ENCODE measurements at places on chromosomes 3 and 15. TPM values are rescaled to one million over a fixed set of nuclear protein-coding genes. Genes with fewer than 3 reads are reported as not detected.

The KY gene
- not detected for polyA plus RNA-seq

The COL8A1 gene
- polyA plus RNA-seq = 1.1 TPM

The GHSR gene
- not detected for polyA plus RNA-seq

The IFRD2 gene
- polyA plus RNA-seq = 60.3 TPM

DNA sequence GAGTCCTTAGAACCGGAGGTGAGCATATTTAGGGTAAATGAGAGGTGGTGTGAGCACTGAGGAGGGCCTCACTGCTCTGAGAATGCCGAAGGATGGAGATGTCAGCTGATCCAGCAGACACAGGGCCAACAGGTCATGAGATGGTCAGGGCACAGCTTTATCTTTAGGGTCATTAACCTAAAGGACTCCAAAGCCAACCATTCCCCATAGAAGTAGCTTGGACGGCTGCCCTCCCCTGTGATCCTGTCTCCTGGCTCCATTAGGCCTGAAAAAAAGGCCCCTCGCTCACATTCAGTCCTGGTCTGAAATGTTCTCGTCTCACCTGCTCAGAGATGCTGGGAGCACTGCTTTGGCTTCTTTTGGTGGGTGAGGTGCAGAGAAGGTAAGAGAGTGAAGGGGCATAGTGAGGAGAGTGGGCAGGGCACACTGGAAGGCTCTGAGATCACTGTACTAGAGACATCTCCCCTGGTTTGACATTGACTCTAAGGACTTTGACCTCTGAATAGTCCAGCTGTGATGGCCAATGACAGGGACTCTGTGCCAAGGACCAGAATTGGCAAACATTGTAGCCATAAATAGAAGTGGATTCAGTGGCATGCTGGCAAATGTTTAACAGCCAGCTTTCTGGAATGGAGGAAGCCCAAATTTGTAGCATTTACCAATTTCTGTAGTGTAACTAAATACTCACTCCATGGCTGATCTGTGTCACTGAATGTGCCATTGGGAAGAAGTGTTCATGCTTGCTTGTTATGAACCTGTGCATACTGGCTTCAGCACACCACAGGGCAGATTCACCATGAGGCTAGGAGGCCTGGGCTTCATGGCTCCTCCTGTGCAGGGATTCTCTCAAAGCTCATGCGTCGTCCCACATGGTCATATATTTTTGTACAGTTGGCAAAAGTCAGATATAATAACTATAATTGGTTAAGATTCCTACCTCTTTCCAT lies 76.2 kb upstream of the MRPS22 start:
- DNase-seq = peak; percentile 35

- DNase-seq = no peak
Measured at GRCh38 chr3:135271177-135272025, 476.3 kb downstream of the EPHB1 start.

DNA sequence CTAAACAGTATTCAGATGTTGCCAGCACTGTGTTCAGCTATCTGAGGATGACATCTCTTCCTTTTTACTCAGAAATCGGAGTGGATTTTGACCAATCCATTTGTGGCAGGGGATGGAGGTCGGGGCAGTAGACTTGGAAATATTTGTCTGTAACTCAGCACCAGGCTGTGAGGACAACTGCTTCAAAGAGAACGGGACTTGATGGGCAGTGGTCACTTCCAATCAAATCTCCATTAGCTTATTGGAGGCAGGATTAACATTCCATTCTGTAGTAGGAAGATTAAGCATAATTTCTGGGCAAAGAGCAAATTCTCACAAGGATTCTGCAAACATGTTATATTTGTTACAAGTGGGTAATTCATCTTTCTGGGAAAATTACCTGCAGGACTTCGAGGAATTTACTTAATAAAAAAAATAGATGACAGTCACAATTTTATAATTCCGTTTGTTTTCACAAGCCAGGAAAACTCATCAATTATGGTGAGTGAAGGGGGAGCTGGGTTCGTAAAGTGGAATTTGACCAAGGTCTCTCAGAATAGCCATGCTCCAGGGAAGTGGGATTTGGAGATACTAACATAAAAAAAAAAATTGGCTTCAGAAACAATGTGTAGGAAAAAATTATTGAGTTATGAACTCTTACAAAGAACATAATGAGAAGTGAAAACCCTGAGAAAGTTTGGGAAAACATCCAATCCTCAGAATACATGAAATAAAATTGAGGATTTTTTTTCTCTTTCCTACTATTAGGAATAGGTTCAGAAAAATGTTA lies 18.1 kb downstream of the CRABP1 start:
- DNase-seq = no peak

DNA sequence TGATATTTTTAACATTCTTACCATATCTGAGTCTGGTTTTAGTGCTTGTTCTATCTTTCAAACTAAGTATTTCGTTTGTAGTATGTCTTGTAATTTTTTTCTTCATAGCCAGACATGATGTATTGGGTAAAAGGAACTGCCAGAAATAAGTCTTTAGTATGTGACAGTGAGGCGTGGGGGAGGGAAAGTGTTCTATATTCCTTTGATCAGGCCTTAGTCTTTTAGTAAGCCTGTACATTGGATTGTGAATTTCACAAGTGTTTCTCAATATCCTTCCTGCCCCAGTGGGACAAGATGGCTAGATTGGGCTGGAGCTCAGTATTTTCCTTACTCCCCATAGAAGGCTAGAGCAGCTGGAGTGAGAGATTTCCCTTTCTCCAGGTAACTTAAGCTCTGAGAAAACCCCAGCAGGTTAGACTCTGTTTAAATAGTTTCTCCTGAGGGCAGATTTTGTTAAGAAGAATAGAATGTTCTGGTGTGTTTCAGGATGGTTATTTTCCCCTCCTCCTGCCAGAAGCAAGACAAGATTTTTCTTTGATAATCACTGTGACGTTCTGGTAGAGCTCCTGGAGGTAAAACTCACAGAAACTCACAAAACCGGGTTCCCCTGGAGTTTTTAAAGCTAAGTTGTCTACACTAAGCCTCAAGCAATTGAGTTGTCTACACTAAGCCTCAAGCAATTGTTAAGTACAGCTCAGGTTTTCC lies 140.7 kb upstream of the ARPP21 start:
- DNase-seq = no peak

DNA sequence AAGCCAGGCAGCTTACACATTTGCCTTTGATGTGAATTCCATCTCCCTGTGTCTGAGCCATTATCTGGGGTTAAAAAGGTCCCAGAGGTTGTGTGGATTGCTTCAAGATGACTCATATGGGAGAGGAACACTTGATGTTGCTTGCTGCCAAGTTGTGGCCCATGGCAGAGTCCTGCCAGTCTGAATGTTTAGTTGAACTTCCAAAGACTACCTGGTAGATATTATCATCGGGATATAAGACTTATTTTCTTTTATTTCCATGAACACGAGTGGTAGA lies 85.6 kb downstream of the TJP1 start:
- DNase-seq = no peak

DNA sequence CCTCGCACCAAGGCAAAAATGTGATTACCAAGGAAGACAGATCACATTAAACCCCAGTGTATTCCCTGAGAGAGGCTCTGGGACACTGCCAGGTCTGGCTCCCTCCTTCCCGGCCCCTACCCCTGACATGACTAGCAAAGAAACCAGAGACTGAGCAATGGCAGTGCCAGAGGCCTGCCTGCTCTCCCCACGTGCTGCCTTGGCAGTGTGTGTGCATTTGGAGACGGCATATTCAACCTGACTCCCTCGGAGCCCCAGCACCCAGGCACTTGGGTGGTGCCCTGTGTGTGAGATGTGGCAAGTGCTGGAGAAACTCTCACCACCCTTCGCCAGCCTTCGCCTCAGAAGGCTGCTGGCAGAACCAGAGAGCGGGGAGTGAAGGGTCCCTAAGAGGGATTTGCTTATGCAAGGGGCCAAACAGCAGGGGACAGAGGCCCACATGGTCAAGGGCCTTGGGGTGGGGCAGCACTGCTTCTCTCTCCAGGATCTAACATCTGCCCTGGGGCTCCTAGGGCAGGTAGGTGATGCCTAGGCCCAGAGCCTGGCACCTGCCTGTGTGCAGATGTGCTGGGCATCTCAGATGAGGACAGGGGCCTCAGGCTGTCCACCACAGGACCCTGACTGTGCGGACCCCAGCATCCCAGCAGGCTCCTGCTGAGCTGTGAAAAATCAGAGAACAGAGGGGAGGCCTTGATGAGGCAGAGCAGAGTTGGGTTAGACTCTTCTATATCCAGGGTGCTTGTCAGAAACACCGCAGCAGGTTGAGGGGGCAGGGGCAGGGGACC lies 23.6 kb upstream of the PLXNA1 start:
- DNase-seq = no peak

DNA sequence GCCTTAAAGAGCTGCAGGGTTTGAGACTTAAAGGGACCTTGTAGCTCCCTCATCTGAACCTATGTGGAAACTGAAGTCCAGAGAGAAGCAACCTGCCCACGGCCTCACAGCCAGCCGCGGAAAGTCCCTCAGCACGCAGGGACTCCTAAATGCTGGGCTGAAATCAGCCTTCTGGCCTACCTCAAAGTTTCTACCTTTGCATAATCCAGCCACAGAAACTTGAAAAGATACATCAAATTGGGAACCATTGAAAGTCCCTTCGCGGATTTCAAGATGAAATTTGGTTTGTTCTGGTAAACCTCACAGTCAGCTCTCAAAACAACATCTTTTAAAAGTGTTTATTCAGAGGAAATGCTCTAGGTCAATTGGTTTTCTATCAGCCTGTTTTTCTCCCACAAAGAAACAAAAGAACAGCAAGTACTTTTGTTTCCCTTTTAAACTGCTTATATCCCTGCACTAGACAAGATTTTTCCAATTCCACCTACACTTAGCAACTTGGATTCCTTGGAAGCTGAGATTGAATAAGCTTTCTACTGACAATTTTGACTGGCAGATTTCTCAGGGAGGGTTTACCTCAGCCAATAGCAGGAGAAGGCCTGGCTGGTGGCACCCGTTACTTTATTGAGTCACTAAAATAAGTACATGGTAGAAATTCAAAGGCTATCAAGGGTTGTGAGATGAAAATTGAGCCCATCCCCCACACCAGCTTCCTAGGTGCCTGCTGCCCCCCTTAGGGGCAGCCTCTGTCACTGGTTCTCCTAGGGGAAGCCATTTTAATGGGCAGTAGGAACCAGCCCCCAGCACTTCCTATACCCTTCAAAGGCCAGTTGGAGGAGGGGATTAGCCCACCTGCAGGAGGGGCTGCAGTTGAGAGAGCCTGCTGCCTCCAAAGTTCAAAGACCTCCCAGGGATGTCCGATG lies 171.2 kb downstream of the ADAMTS17 start:
- no peak for DNase-seq

- DNase-seq = no peak
Measured at GRCh38 chr15:36729418-36729817, 150.0 kb downstream of the CDIN1 start.

DNA sequence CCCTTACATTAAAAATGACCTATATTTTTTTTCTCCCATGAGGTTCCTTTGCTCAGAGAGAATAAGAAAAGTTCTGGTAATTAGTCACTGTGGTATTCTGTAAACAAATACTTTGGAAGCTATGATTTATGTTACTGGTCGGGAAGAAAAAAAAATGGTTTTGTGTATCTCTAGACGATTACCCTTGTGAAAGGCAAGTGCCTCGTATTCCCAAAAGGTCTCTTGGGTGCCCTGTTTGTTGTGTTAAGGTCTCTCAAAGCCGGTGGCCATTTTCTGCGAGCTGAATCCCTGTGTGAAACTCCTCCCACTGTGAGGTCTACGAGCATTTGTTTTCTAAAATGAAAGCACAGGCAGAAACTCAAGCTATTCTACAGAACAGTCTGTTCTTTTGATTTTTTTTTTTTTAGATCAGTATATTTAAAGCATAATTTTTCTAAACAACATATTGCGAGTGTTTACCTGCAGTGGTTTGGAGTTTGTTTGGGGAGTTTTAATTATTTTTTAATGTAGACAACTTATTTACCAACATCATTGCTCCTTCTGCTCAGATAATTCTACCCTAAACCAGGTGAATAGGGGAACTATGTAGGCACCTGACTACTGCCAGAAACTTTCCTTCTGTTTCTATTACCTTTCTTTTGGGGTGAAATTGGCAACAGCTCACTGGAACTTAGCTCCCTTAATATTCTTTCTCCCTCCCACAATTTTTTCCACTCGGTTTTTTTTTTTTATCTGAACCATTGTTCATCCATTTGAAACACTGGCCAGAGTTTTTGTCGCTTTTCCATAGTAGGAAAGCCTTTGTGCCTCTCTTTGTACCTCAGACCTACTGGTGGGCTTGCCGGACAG lies 44.0 kb downstream of the ZBTB38 start:
- DNase-seq = peak; percentile 52

- no peak for DNase-seq
Measured at GRCh38 chr15:90957031-90957790, 2.5 kb downstream of the RCCD1 start.

DNA sequence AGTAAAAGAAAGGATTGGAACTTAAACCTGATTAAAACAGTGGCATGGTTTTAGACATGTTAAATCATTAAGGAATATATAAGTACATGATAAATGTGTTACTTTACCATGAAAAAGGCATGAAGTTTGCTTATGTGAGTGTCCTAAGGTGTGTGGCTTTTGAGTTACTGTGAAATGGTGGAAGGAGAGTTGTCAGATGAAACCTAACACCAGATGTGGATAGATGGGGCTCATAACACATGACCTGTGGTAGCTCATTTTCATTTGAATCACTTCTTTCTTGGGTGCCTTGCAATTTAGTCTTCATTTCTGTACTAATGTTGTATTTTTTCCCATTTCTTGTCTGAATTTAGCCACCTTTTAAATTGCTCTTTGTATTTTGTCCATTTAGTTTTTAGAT lies 13.0 kb downstream of the MEF2A start:
- no peak for DNase-seq

DNA sequence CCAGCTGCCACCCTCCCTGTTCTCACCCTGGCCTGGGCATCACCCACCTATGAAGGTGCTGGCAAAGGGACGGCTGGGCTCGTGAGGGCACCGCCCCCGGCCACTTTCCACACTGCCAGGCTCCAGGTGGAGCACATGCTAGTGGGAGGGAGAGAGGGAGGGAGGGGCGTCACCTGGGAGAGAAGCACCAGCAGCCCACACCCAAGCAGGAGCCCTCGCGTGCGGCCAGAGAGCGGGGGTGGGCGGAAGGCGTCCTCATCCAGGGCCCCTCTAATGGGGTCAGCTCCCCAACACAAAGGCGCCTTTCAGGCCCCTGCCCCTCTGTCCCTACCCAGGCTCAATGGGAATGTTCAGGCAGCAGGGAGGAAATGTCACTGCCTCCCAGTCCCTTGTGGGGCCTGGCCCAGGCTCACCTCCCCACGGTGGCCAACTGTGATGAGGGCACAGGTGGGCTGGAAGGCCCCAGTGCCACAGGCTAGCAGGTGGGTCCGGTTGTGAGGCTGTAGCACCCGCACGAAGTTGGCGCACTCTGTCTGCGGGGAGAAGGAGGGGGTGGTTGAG lies 3.1 kb downstream of the SEMA3G start:
- no peak for DNase-seq

DNA sequence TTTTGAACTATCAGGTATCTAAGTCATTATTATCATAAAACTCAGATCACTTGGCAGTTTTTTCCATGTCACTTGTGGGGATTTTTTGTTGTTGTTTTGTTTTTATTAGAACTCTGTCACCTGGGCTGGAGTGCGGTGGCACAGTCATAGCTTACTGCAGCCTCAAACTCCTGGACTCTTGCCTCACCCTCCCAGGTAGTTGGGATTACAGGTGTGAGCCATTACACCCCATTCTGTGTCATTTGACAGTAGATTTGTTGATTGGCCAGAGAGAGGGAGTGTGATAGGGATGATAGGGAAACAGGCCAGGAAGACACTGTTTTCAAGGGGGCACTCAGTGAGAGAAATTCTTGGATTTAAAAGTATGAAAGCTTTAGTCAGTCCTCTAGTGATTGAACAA lies 54.7 kb upstream of the SCAANT1 start:
- no peak for DNase-seq

GRCh38 chr15:79635897-79636561 lies 203.9 kb downstream of the MINAR1 start:
- no peak for DNase-seq

Measured in liver (tissue), 10 donors.